Ureter (tissue), 1 donor: ENCODE measurements at places on chromosomes 5 and 9.

- no peak for DNase-seq
Observed at GRCh38 chr9:131728961-131729360, 10.9 kb downstream of the RAPGEF1 start.

GRCh38 chr5:169647566-169647965 is 10.5 kb downstream of the DOCK2 start:
- DNase-seq: no peak

GRCh38 chr9:37406603-37407401 is 15.7 kb upstream of the GRHPR start:
- no peak for DNase-seq

DNA sequence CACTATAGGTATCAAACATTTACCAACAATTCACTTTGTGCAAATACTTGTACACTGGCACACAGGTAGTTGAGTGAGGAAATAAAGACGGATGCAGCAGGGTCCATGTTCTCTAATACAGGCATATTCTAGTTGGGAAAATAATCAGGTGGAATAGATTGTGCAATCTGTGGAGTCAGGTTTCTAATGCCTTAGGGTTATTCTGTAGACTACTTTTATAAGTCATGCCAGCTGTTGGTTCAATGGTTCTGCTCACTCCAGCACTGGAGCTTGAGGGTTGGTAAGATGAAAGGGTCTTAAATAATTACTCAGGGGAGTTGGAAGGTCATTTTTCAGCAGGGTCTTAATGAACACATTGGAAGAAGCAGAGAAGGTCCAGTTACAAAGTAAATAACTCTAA is 690.3 kb upstream of the DMAC1 start:
- no peak for DNase-seq

DNA sequence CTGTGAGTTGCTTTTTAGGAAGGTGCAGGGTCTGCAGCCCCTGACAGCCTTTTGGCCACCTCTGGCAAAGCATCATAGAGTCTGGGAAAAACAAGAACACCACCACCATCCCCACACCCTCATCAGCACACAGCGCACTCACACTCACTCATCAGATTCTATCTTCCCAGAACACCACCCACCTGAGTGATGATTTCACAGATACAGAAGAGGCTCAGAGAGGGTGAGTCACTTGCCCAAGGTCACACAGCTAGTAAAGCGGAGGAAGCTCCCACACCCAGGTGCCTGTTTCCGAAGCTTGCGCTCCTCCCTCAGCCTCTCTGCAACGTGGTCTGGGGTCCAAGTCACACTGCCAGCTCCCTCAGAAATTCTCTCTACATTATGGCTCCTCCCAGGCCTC is 41.8 kb upstream of the HRH2 start:
- DNase-seq: no peak

- no peak for DNase-seq
Observed at GRCh38 chr9:124741149-124741548, 30.0 kb downstream of the NR6A1 start.

DNA sequence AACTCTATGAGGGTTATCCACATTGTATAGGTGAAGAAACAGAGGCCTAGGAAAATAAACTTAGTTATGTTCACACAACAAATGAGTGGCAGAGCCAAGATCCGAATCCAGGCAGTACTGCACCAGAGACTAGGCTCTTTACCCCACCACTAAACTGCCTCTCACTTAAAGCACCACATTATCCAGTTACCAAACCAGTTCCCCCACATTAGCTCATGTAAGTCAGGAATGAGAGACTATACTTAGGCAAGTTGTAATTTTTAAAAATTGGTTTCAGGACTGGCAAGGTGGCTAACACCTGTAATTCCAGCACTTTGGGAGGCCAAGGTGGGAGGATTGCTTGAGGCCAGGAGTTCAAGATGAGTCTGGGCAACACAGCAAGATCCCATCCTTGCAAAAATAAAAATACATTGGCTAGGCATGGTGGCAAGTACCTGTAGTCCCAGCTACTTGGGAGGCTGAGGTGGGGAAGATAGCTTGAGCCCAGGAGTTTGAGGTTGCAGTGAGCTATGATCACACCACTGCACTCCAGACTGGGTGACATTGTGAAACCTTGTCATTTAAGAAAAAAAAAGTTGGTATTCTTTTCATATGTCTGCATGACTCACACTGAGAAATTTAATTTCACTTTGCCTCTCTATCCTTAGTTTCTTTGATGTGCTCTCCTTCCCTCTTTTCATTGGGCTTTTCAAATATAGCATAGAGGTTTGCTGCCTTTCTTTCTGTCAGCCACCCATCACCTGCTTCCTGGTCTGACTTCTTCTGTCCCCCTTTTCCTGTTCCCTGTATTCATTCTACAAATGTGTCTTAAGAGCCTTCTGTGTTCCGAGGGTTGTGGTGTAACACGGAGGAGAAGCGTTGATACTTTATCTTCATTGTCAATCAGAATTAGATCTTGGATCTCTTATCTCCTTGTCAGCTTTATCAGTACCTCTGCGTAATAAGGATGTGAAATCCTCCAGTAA is 64.7 kb downstream of the ERMP1 start:
- no peak for DNase-seq
